ENCODE measurements at places on chromosomes 1 and 21.
A peak's percentile ranks its signal among the peaks of the same experiment; 100 is the strongest.

DNA sequence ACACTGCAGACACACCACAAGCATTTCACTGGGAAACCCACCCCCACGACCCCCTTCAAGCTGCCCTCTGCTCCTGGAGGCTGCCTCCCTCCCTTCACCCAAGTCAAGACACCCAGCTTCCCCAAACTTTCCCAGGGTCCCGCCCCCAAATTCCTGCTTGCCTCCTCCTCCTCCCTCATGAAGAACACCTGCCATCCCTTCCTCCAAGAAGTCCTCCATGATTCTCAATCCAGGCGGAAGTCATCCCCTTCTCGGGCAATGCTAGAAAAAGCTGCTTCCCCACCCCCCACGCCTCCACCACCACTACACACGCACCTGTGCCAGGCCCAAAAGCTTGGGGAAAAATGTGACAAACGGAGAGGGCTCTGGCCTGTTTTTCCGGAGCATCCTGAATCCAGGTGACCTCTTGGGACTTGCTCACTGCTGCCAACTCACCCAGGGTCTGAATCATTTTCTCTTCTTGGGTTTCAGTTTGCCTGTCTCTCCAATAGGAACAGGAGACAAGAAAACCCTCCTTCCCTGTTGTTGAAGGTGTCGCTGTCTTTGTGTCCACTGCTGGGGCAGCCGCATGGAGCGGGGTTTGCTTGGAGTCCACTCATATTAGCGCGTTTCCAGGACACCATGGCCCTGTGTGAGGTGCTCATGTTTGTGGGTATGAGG is 101.0 kb upstream of the CASZ1 start:
- no peak for DNase-seq

GRCh38 chr21:26032263-26032662 is 138.3 kb downstream of the APP start:
- DNase-seq: no peak

DNA sequence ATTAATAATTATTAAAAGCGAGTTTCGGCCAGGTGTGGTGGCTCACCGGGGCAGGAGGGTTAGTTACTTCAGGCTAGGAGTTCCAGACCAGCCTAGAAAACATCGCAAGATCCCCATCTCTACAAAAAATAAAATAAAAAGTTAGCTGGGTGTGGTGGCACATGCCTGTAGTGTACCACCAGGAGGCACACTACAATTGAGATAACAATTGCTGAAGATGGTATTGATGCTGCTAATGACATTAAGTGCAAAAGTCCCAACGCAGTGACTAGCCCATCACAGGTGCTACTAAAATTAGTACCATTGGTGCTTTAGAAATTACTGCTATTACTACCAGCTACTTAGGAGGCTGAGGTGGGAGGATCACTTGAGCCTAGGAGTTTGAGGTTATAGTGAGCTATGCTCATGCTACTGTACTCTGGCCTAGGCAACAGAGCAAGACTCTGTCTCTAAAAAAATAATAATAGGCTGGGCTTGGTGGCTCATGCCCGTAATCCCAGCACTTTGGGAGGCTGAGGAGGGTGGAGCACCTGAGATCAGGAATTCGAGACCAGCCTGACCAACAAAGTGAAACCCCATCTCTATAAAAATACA is 156.6 kb downstream of the GREM2 start:
- no peak for DNase-seq

- DNase-seq: no peak
These were observed 11.8 kb downstream of the TFF2 start for GRCh38 chr21:42338729-42339715.

DNA sequence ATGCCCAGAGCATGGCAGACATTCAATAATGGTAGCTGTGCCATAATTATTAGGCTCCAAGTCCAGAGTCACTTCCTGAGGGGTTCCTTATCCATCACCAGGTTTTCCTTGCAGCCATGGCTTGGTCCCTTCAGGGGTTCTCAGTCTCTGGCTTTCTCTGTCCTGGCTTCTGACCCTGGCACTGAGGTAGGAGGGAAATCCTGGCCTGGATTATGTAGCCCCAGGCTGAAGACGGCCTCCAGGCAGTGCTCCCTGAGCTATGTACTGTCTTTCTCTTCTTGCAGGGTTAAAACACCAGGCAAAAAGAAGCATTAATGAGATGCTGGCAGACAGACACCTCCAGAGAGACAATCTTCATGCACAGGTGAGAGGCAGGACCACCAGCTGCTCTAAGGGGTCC is 9.5 kb upstream of the PADI3 start:
- DNase-seq: no peak

- DNase-seq: no peak
These were observed 2.7 kb upstream of the ADSS2 start for GRCh38 chr1:244454412-244454811.

- DNase-seq: peak; percentile 48
These were observed at the start of gene GLMP for GRCh38 chr1:156295391-156295947. Gene GLMP (minus strand): TSS chr1:156295679. CDS start chr1:156295645, 34 bp downstream.

- DNase-seq: no peak
These were observed 38.9 kb upstream of the TARDBP start for GRCh38 chr1:10973552-10973951.

DNA sequence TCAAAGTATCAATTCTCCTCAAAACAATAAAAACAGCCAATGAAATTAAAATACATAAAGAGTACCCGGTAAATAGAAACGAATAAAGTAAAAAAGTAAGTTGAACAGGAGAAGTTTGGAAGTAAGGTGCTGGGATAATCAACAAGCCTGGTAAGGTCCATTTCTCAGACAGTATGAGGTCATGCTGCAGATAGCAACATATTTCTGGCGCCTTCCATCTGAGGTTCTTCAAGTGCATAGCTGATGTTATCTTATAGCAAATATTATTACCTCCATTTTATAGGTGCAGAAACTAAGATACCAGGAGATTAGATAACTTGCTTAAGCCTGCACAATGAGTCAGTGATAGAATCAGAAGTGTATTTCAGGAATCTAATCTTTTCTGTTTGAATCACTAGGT is 23.7 kb upstream of the CEP350 start:
- no peak for DNase-seq

DNA sequence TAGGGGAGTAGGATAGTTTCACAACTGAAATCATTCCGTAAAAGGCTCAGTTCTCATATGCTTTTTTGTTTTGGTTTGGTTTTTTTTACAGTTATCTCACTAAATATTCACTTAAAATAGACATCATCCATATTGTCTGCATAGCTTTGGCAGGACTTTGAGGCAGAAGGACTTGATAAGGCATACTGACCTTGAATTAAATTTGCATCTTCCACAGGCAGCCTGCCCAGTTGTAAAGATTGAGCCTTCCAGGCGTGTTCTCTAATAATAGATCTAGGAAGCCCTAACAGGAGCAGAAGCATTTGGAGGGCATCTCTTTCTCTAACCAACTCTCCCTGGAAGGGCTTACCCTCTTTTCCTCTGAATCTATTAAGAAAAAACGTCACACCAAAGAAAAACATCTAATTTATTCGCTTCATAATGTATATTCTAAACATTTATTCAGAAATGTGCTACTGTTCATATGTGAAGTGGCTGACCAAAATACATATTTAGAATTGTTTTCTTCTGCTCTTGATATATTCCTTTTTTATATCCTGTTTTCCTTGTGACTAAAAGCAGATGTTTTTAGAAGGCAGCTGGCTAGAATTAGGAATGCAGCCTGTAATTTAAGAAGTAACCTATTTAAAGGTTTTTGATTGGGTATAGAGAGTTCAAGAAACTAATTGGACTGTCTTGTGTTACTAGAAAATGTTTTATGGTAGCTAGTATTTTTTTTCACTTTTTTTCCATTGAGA is 20.2 kb downstream of the DESI2 start:
- DNase-seq: no peak

DNA sequence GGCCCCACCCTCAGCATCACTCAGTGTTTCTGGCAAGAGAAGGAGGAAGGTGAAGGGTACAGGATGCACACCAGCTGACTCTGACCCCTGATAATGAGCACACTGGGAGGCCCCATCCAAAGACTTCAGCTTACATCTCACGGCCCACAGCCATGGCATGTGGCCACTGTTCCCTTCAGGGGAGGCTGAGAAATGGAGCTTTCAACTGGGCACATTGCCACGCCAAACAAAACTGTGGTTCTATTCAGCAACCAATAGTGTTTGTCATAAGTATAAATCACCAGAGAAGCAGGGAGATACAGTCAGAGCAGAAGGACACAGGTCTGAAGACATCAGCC is 12.7 kb upstream of the TRAF3IP3 start:
- no peak for DNase-seq

GRCh38 chr1:162753998-162754585 is 36.4 kb upstream of the HSD17B7 start:
- no peak for DNase-seq

DNA sequence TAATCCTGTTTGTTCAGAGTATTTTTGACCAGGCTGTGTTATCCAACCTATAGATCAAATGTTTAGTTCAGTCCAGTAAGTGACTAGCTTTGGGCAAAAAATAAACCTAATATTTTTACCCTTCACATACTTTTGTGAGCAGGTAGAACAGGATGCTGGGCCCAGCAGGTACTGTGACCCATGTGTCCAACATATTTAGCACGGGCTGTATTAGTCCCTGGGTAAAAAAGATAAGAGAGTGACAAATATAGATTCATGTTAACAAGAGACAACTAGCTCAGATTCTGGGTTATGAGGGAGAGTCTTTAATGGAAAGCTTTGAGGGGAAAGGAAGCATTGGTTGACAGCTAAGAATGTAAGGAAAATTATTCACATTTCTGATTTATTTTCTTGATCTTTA is 43.1 kb downstream of the OLFM3 start:
- no peak for DNase-seq

GRCh38 chr1:115329965-115330364 is 8.1 kb downstream of the NGF start:
- DNase-seq: no peak

GRCh38 chr21:33374080-33374449 is 29.1 kb upstream of the IFNGR2 start:
- no peak for DNase-seq

DNA sequence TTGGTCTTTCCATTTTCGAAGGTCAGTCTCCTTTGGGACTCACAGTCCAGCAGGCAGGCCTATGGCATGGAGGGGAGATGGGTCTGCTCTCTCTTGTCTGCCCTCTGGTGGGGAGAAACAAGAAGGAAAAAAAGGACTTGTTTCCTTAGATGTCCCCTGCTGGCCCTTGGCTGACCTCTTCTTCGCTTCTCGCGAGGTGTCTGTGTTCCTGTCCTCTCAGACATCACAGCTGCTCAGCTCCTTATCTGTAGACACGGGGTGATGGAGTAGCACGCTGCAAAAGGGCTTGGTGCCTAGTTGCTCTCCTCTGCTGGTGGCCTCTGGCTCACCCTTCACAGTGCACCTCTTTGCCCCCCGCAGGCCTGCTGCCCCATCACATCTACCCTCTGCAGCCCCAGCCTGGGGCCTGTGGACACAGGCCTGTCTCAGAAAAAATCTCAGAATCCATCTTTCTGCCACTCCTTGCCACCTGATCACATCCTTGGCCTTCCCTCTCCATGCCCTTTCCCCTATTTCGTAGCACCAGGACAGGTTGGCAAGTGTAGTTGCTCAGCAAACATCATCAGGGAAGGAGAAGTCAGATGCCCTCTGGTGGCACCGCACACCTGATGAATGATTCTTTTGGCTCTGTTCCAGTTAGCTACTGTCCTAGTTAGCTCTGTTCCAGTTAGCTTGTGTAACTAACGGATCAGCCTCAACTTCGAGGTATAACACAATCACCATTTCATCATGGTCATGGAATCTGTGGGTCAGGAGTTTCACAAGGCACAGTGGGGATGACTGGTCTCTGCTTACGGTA is 18.7 kb upstream of the AK2 start:
- peak; percentile 12 for DNase-seq

- no peak for DNase-seq
These were observed 56.7 kb downstream of the HSF2BP start for GRCh38 chr21:43602266-43603232.

- no peak for DNase-seq
These were observed 17.2 kb upstream of the NPHP4 start for GRCh38 chr1:6009120-6010040.

DNA sequence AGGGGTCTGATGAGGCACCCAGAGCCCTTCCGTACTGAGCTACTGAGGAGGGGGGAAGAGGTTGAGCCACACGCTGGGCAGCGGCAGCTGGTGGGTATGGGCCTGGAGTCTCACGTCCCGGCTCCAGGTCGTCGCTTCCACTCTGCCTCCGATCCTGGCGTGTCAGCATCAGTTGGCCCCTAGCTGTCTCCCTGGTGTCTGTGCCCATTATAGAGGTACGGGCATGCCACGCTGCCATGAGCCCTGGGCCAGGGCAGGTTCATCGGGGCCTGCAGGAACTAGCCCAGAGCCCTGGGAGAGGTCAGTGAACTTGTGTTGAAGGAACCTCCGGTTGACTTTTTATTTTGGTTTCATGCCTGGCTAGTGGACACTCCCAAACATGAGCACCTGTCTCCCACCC is 18.2 kb downstream of the COQ8A start:
- DNase-seq: no peak

DNA sequence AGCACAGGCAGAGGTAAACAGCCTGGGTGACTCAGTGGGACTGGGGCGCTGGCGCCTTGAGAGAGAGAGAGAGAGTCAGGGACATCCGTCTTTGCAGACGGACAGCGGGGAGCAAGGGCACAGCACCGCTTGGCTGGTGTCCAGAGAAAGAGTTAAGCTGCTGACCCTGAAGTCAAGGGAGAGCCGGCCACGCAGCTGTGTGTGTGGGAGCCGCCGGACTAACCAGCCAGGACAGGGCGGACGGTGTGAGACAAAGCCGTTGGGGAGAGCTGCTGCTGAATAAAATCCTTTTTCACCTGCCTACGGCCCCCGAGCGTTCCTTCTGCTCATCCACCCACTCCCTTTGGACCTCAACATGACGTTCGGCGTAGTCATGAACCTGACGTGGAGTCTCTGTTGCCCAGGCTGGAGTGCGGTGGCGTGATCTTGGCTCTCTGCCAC is 14.5 kb downstream of the CFAP74 start:
- DNase-seq: no peak

- DNase-seq: no peak
These were observed 26.7 kb downstream of the PODN start for GRCh38 chr1:53088616-53089300.

- no peak for DNase-seq
These were observed 40.1 kb downstream of the PIK3C2B start for GRCh38 chr1:204454476-204454875.

DNA sequence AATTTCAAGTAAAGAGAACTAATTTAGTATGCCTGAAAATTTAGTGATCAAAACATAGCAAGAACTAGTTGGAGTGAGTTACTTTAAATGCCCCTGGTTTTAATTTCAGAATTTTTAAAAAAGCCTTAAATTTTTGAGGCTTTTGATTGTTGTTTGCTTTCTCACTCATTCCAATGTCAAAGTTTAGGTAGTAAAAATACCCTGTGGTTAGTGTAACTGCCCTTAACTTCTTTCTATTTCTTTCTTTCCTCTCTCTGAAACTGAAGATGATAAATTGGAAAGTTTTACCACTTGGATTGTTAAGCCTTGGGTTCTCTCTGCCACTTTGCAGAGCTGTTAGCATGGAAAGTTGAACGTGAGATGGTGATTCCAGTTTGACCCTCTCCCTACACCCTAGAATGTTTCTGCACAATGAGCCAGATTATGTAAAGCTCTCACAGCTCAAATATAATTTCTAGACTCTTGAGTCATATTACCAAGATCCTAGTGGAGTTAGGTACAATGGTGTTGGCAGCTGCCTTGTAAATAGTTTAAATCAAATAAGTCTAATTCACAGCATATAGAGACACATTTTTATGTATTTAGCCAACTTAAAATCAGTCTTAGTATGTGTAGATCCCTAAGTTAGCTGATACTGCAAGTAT is 192.4 kb upstream of the SGIP1 start:
- DNase-seq: no peak

All from stimulated activated CD4-positive, alpha-beta T cell treated with anti-CD3 and anti-CD28 coated beads, Interleukin-12 subunit alpha, Interleukin-12 subunit beta, amount 100 ng/mL, for 4 hours (primary cell).